Left lung (tissue), 14 donors: ENCODE measurements at places on chromosomes 7 and 10. TPM values are rescaled to one million over a fixed set of nuclear protein-coding genes. Genes with fewer than 3 reads are reported as not detected.

DNA sequence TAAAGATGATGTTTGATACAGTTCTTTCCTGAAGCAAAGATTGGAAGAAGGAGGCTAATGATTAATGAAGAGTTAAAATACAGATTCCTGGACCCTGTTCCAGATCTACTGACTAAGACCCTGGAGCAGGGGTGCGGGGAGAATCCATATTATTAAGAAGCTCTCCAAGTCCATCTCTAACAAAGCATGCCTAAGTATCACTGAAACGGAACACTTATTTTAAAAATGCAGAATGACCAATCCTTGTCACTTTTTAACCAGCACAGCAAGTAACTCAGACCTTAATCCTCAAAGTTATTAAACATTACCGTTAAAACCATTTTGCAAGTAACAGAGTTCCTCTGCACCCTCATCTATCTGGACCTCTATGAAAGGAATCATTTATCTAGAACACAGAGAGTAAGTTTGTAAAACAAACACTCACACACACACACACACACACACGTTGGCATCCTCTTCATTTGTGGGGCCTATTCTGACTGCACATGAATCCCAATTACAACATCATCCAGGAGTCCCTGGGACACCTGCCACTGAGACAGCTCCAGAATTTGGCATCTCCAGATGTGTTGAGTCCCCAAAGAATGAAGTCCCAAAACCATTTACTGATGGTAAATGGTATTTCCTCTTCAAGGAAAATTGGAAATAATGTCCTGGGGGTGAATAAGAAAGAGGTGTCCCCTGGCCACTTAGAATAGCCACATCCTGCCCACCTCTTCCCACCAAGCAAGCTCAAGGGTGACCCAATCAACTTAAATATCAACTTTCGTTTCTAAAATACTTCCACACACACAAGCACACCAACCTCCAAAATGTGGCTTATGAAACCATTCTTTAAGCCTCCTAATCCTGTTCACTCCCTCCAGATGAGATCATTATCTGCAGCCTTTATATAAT lies 117.5 kb downstream of the PARD3 start:
- H3K36me3 ChIP-seq: no peaks in the 10 kb centered on the region
- H3K27ac ChIP-seq: no peak overlapping the region
- H3K4me1 ChIP-seq: peaks cover 14% of the 10 kb centered on the region

CYP2C19 gene
- 0.61 TPM for total RNA-seq

RASSF4 gene
- 54.7 TPM for total RNA-seq

- no peaks in the 10 kb centered on the region for H3K27me3 ChIP-seq
- no peak for DNase-seq
- peak overlapping the region; percentile 83 for H3K4me3 ChIP-seq
- H3K36me3 ChIP-seq: no peaks in the 10 kb centered on the region
- peak overlapping the region; percentile 87 for H3K27ac ChIP-seq
These were observed 1.8 kb downstream of the DDIT4 start for GRCh38 chr10:72275351-72276012.

IL2RA gene
- total RNA-seq: 1.7 TPM

GRCh38 chr10:34599026-34599795 lies 215.9 kb downstream of the PARD3 start:
- no peaks in the 10 kb centered on the region for H3K36me3 ChIP-seq
- DNase-seq: no peak
- H3K27me3 ChIP-seq: no peaks in the 10 kb centered on the region
- no peak overlapping the region for H3K27ac ChIP-seq
- H3K4me1 ChIP-seq: no peaks in the 10 kb centered on the region

ENO4 gene
- total RNA-seq: 0.50 TPM

- no peaks in the 10 kb centered on the region for H3K4me1 ChIP-seq
- no peak for DNase-seq
- H3K36me3 ChIP-seq: no peaks in the 10 kb centered on the region
- H3K27me3 ChIP-seq: no peaks in the 10 kb centered on the region
- no peak overlapping the region for H3K27ac ChIP-seq
These were observed 238.1 kb downstream of the REEP3 start for GRCh38 chr10:63759335-63759734.

PRF1 gene
- total RNA-seq: 15.0 TPM

SPDYE6 gene
- not detected for total RNA-seq

LIPF gene
- not detected for total RNA-seq

GRCh38 chr7:131533151-131533559 lies 23.3 kb downstream of the PODXL start:
- H3K4me1 ChIP-seq: no peaks in the 10 kb centered on the region
- H3K4me3 ChIP-seq: no peak overlapping the region
- H3K36me3 ChIP-seq: no peaks in the 10 kb centered on the region
- no peak for DNase-seq
- peak overlapping the region; percentile 13 for H3K27ac ChIP-seq
- H3K27me3 ChIP-seq: no peaks in the 10 kb centered on the region

DNA sequence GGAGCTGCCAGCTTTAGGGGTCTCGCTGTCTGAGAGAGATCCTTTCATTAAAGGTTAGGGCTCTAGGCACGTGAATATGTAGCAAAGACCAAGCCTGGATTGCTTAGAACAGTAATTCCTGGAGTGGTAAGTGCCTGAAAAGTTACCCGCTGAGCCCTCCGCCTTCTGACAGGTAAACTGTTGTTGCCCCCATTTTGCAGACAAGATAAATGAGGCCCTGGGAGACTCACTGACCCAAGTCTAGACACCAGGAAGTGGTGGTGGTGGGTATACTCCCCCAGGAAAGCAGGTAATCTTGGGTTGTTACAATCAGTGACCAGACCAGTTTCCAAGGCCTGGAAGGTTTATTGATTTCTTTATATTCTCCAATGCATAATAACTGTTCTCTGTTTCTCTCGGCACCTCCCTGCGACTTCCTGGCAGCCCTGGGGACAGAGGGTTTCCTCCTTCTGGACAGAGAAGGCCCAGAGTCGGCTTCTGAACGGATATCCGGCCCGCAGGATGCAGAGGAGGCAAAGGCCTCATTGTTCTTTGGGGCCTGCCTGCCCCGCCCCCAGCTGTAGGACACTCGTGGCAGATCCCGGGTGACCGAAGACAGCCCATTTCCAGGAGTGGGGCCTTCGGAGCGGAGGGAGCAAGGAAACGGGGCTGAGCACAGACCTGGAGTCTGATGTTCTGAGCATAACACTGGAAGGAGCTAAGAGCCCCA lies 1.3 kb upstream of the GRK5 start:
- H3K27ac ChIP-seq: peak overlapping the region; percentile 97
- peak overlapping the region; percentile 91 for H3K4me3 ChIP-seq
- peaks cover 16% of the 10 kb centered on the region for H3K27me3 ChIP-seq

GRM3 gene
- not detected for total RNA-seq

DNA sequence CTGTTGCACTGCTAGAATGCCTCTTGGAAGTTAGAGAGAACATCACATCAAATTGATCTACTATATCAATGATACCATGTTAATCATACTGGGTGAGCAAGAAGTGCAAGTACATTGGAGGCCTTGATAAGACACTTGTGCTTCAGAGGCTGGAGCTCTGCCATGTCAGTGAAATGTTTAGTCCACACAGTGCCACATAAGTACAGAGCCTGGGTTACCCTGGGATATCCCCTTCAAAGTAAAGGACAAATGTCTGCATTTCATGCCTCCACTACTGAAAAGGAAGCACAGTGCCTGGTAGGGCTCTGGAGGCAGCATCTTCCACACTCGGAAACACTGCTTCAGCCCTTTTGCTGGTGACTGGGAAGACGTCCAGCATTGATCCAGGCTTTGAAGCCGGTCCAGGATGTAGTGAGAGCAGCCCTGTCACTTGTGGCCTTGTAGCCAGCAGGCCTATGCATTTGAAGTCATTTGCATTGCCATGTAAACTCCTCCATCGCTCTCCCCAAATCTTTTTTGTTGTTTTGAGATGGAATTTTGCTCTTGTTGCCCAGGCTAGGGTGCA lies 15.7 kb upstream of the STN1 start:
- no peak overlapping the region for H3K27ac ChIP-seq
- no peak for DNase-seq
- H3K4me3 ChIP-seq: no peak overlapping the region
- no peaks in the 10 kb centered on the region for H3K36me3 ChIP-seq

DNA sequence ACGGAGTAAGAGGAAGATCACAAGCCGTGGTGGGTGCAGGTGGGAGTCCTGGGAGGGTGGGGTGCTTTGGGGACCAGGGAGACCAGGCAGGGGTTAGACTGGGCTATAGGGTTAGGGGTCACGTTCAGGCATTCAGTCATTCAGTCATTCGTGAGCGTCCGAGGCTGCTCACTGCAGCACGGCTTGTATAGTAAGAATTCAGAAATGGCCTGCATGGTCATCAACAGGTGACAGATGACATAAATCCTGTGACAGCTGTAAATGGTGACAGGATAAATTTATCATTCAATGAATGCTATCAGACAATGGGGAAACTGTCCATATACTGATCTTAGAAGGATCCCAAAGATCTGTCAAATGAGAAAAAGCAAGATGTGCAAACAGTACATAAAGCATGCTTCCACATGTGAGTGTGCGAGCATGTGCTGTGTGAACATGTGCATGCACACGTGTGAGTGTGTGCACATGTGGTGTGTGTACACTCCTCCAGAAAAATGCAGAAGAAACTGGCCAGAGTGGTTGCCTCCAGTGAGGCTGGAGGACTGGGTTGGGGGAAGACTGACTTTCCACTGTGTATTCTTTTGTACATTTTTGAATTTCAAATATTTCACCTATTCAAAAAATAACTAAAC lies 32.0 kb upstream of the SMARCD3 start:
- H3K27ac ChIP-seq: no peak overlapping the region
- peaks cover 5% of the 10 kb centered on the region for H3K27me3 ChIP-seq
- no peak for DNase-seq
- no peaks in the 10 kb centered on the region for H3K36me3 ChIP-seq
- no peak overlapping the region for H3K4me3 ChIP-seq
- peaks cover 11% of the 10 kb centered on the region for H3K4me1 ChIP-seq

PAPSS2 gene
- total RNA-seq: 183 TPM

- H3K36me3 ChIP-seq: no peaks in the 10 kb centered on the region
- no peak overlapping the region for H3K4me3 ChIP-seq
- no peak for DNase-seq
- no peaks in the 10 kb centered on the region for H3K27me3 ChIP-seq
These were observed 29.6 kb downstream of the ABCB4 start for GRCh38 chr7:87445897-87446296.

DNA sequence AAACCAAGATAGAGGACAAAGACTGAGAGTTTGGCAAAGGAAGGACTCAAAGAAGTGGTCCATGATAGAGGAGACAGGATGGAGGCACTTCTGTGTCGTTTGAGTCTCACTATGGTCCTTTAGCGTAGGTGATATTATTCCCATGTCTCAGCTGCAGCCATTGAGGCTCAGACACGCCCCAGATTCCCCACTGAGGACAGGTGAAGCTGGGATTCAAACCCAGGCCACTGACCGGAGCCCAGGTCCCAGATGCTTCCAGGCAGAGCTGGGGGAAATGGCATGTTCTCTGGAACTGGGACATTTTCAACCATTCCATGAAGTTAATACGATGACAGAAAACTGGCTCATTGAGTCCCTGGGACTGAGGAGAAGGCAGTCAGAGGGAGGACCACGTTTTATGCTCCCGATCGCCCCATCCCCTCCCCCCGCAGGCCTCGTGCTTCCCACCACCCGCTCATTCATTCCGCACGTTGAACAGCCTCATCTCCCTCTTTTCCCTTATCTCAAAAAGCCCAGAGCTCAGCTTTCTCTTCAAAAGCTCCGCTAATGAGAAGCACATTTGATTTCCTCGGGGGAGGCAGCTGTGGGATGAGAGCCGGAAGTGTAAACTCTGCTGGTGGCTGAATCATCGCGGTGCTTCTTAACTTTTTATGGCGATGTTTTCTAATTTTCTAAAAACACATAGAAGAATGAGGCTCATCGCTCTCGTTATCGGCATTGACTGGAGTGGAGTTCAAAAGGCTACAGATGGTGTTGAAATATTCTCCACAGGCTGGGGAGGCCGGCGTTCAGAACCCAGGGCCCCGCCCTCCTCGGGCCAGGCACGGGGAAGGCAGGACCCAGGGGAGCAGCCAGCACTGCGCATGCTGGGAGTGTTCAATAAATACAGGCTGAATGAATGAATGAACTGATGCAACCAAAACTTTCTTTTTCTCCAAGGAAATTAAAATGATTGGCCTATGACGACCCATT lies 64.0 kb downstream of the OAT start:
- peak; percentile 15 for DNase-seq
- H3K4me1 ChIP-seq: no peaks in the 10 kb centered on the region
- H3K27me3 ChIP-seq: peaks cover 24% of the 10 kb centered on the region

- no peaks in the 10 kb centered on the region for H3K27me3 ChIP-seq
- no peaks in the 10 kb centered on the region for H3K36me3 ChIP-seq
- H3K4me1 ChIP-seq: no peaks in the 10 kb centered on the region
These were observed 43.9 kb downstream of the GRM8 start for GRCh38 chr7:127208860-127209259.

DNA sequence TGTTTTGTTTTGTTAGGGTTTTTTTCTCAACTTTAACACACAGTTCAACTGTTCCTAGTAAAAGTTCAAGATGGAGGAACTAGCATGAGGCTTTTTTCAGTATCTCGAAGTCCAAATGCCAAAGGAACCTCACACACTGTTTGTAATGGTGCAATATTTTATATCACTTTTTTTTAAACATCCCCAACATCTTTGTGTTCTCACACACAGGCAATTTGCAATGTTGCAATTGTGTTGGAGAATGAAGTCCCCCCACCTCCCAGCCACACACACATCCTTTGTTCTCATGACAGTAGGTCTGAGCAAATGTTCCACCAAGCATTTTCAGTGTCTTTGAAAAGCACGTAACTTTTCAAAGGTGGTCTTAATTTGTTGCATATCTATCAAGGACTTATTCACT lies 120.9 kb downstream of the TWIST1 start:
- H3K4me3 ChIP-seq: no peak overlapping the region
- H3K27me3 ChIP-seq: no peaks in the 10 kb centered on the region
- H3K36me3 ChIP-seq: no peaks in the 10 kb centered on the region
- H3K27ac ChIP-seq: no peak overlapping the region

DNA sequence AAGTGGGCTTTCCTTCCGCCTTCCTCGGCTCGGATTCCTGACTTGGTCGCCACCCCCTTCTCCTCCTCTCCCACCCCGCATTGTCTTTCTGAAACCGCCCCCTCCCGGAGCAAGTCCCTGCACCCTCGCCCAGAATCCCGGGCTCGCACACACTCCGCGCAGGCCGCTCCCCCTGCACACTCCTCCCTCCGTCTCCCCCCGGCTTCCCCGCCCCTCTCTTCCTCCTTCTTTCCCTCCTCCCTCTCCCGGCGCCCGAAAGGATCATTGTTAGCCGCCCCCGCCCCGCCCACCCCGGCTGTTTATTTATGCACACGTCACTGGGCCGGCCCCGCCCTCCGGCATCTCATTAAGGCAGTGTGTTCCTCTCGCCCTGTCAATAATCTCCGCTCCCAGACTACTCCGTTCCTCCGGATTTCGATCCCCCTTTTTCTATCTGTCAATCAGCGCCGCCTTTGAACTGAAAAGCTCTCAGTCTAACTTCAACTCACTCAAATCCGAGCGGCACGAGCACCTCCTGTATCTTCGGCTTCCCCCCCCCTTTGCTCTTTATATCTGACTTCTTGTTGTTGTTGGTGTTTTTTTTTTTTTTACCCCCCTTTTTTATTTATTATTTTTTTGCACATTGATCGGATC lies at the start of gene TCF7L2:
TSS of gene TCF7L2 (plus strand) at position 373 of the 633 bp plus-strand sequence. CDS start 510 bp downstream, outside the sequence.
- H3K4me1 ChIP-seq: peaks cover 43% of the 10 kb centered on the region
- H3K27me3 ChIP-seq: no peaks in the 10 kb centered on the region
- no peaks in the 10 kb centered on the region for H3K36me3 ChIP-seq
- peak; percentile 96 for DNase-seq
- peak within 1 kb of the TSS; percentile 85 for H3K4me3 ChIP-seq
- H3K27ac ChIP-seq: peak within 1 kb of the TSS; percentile 96

HYAL4 gene
- total RNA-seq: not detected

GRCh38 chr7:4774658-4775249 lies 669 bp upstream of the AP5Z1 start:
- H3K27ac ChIP-seq: peak overlapping the region; percentile 99
- H3K36me3 ChIP-seq: peaks cover 11% of the 10 kb centered on the region
- DNase-seq: peak; percentile 56
- peaks cover 34% of the 10 kb centered on the region for H3K4me1 ChIP-seq
- H3K27me3 ChIP-seq: no peaks in the 10 kb centered on the region
- H3K4me3 ChIP-seq: peak overlapping the region; percentile 92
